Kidney tubule cell (primary cell): ENCODE measurements at places on chromosomes 1 and 21.
A peak's percentile ranks its signal among the peaks of the same experiment; 100 is the strongest.

DNA sequence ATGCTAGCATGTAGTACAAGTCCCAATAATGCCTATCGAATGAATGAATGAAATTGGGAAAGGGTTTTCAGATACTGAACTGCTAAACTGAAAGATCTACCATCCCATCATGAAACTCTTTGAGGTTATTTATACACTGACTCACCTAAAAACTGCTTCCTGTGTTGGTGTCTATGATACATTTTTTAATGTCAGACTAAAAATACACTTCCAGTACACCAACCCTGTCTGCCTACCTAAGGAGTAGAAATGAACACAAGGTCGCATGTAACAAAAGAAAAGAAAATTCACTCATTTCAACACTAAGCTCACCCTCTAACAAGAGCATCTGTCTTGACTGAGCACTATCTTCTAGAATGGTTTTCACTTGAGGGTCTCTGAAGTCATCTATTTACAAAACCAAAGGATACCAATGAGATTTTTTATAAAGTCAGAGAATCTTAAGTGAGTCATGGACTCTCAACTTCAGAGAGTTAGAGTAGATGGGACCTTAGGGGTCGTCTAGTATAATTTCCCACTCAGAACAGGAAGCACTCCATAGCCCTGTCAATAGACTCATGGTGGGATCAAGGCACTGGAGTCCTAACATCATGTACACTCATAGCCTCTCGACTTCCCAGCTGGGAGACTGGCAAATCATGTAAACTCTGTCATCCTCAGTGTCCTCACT lies 53.4 kb downstream of the WLS start:
- DNase-seq, result peak; percentile 47

GRCh38 chr1:58000116-58000515 lies 546.4 kb downstream of the OMA1 start:
- no peak for DNase-seq

DNA sequence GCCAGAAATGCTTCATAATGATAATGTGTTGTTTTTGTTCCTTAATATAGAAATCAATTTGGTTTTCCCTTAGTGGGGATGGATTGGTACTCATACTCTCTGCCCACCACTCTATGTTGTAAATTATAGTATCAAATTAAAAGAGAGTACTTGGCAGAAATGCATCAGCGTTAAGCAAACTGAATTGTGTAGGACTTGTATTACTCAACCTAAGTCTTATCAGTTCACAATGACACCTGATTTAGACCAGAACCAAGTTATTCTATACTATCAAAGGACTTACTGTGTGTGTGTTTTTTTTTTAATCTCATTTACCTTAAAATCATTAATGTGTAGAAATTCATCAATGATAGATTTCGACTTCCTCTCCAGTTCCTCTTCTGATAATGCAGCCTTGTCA lies 62.0 kb upstream of the HP1BP3 start:
- no peak for DNase-seq

GRCh38 chr1:153415850-153416570 lies at the start of gene S100A7A:
Gene S100A7A, plus strand, starts transcription at chr1:153416520. Its CDS starts 1,563 bp downstream, at chr1:153418083.
- no peak for DNase-seq

DNA sequence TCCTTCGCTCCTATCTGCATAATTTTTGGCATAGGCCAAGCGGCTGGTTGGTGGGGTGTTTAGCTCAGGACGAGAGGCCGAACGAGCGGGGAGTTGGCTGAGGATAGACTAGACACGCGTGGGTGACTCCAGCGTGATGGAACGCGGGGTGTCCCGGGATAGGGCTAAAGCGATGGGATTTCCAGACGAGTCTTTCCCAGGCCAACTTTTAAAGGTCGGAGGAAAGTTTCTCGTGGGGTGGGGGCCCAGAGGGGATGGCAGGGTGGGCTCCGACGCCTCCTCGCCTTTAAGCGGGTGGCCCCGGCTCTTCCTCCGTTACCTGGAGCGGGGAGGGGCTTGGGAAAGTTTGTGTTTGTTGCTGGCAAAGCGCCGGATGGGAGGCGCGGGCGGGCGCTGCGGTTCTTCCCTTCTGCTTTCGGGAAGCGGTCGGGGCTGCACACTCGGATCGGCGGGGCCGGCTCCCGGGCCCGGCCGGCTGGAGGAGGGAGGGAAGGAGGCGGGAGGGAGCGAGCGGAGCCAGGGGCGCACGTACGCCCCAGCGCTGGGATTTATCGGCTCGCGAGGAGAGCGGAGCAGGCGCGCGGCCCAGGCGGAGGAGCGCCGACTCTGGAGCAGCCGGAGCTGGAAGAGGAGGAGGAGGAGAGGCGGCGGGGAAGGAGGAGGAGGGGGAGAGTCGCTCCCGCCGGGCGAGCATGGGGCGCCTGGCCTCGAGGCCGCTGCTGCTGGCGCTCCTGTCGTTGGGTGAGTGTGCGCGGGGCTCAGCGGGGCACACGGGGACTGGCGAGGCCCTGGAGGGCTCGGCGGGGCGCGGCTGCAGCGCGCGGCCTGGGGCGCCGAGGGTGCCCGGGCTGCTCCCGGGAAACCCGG lies at the start of gene PTGFRN:
Gene PTGFRN (plus strand): TSS at position 405 of the 867 bp plus-strand sequence. CDS start 288 bp downstream, at position 693.
- peak; percentile 77 for DNase-seq

DNA sequence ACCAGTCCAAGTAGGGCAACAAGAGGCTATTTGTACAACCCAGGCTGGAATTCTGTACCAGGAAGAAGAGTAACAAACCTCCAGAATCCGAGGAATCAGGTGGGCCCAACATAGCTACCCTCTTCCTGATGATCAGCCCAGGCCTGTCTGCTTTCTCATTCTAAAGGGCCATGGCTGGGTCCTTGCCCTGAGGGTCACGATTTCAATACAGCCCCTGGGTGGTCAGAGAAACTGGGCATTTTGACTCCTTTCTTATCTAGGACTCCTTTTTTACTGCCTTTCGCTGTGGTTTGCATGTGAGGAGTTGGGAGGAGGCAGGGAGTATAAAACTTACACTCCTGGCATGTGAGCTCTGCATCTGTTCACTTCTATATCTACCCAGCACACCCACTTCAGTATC lies 164.9 kb upstream of the COA6 start:
- no peak for DNase-seq

- peak; percentile 77 for DNase-seq
These were observed 38.8 kb downstream of the FRRS1 start for GRCh38 chr1:99727575-99728185.

GRCh38 chr1:206508130-206508889 lies 979 bp downstream of the RASSF5 start:
- DNase-seq, result no peak

GRCh38 chr1:21896652-21897532 lies 40.2 kb downstream of the HSPG2 start:
- peak; percentile 30 for DNase-seq

DNA sequence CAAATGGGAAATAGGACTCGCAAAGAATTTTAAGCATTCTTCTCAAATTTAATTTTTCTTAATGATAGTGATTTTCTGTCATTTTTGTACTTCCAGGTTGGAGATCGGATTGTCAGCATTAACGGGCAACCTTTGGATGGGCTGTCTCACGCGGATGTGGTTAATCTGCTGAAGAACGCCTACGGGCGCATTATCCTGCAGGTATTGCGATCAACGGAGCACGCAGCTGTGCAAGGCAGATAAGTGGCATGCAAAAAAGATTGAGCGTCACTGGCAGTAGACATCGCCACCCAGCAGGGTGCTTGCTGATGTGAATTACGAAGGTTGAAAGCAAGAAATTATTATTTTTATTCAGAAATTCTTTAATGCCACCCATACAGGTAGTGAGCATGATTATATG lies 65.9 kb upstream of the L1TD1 start:
- DNase-seq, result no peak

- DNase-seq, result no peak
These were observed 27.4 kb downstream of the AK4 start for GRCh38 chr1:65175171-65176055.

DNA sequence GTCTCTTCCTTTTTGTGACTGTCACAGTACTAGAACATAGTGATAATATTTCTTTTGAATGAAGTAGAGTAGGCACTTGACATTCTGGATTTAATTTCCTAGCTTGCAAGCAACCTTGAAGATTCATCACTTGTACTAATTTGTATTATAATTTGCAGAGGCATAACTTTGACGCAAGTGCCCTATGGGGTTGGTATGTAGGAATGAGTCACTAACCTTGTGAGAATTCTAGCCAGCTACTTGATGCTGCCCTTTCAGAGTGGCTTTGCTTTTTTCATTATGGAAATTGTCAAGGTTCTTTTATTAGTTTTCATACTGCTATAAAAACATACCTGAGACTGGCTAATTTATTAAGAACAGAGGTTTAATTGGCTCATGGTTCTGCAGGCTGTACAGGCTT lies 13.7 kb upstream of the DPH5 start:
- DNase-seq, result peak; percentile 12

GRCh38 chr1:164629971-164630370 lies 71.0 kb downstream of the PBX1 start:
- no peak for DNase-seq

- peak; percentile 18 for DNase-seq
These were observed 12.8 kb downstream of the TRAPPC10 start for GRCh38 chr21:44024887-44025353.

- no peak for DNase-seq
These were observed 3.4 kb upstream of the MPC2 start for GRCh38 chr1:167940264-167940663.

DNA sequence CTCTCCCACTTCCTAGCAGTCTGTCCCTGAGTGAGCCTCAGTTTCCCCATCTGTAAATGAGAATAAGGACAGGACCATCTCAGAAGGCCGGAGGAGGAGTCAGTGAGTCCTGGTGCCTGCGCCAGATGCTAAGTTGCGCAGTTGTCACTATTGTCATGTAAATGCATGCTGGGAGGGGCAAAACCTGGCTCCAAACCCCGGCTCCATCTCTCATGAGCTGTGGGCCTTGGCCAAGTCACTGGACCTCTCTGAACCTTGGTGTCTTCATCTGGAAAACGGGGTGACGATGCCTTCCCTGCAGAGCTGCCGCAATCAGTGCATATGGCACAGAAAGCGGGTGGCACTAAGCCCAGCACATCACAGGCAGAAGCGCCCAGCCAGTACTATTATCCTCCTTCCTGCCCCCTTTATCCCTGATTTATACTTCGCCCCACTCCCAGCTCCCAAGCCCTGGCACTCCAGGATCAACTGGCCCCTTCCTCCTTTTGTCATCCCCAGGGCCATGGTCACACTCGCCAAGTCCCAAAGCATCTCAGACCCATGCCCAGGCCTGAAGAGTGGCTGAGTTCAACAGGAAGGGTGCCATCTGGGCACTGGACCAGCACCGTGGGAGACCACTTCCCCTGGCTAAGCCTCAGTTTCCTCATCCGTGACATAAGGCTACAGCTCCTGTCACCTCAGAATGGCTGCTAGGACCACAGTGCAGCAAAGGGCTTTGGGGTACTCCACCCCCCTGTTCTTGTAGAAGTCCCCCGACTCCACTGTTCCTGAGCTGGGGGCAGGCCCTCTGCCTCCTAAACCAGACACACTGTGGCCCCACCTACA lies 4.3 kb upstream of the PLEKHG5 start:
- no peak for DNase-seq

DNA sequence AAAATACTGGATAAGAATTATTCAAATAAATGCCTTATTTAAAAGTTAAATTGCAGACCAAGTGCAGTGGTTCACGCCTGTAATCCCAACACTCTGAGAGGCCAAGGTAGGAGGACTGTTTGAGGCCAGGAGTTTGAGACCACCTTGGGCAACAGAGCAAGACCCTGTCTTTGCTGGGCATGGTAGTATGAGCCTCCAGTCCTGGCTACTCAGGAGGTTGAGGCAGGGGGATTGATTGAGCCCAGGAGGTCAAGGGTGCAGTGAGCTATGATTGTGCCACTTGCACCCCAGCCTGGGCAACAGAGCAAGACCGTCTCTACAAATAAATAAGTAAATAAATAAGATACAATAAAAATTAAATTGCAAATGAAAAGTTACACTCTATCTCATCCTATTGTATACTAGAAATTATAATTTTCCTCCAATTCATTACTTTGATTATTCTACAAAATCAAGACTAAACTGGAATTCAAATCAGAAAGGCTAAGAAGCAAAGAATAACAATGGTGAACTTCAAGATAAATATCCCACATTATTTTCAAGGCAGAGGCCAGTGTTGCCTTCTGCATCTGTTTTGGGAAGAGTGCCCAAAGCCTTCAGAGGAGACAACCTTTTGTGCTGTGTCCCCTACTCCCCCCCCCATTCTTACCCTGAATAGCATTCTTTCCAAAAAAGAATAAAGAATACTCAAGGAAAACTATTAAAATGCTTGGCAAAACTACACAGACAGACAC lies 73.3 kb upstream of the IRF2BP2 start:
- no peak for DNase-seq

GRCh38 chr21:29351691-29352090 lies 53.0 kb downstream of the BACH1 start:
- no peak for DNase-seq

GRCh38 chr1:115748401-115749150 lies 19.9 kb downstream of the CASQ2 start:
- DNase-seq, result peak; percentile 68

- no peak for DNase-seq
These were observed 34.2 kb downstream of the CD55 start for GRCh38 chr1:207355513-207356295.

GRCh38 chr1:44647896-44648295 lies 26.4 kb downstream of the TMEM53 start:
- DNase-seq, result no peak

DNA sequence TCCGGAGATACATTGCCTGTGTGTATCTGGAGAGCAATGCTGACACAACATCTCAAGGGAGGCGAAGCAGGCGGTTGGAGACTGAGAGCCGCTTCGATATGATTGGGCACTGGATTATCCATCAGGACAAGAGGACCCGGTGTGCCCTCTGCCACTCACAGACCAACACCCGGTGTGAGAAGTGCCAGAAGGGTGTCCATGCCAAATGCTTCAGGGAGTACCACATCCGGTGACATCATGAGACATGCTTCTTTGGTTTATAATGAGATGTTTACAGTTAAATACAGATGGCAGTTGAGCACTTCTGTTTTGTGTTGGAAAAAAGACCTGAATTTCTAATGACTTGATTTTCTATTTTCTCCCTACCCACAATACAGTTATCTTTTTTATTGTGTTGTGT lies 12.1 kb downstream of the PGBD2 start:
- no peak for DNase-seq
